Natural killer cell (primary cell): ENCODE measurements at places on chromosomes 5 and 9. TPM values are rescaled to one million over a fixed set of nuclear protein-coding genes. Genes with fewer than 3 reads are reported as not detected.

- no peaks in the 10 kb centered on the region for H3K4me1 ChIP-seq
- H3K36me3 ChIP-seq, result no peaks in the 10 kb centered on the region
- H3K27me3 ChIP-seq, result no peaks in the 10 kb centered on the region
- H3K27ac ChIP-seq, result no peak overlapping the region
- DNase-seq, result no peak
Observed at GRCh38 chr5:178384816-178385495, 152.4 kb upstream of the PHYKPL start.

DNA sequence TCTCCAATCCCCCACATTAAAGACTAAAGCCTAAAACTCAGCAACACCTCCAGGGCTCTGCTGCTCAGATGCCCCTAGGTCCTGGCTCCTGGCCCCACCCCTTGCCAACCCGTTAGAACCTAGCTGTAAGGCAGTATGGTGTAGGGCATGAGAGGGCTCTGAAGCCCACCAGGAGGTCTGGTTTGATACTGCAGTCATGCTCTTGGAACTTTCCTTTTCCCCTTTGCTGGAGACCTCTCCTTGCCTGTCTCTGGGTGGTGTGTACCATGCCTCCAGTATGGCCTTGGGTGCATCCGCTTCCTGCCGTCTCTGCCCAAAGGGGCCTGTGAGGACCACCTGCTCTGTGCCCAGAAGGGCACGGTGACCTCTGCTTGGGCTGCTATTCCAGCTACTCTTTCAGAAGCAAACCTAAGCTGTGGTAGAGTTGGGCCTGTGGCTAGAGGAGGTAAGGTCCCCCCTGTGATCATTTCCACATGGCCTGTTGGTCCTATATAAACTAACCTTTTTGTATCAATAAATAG is 3.5 kb downstream of the TENT4A start:
- peaks cover 38% of the 10 kb centered on the region for H3K4me1 ChIP-seq
- no peaks in the 10 kb centered on the region for H3K27me3 ChIP-seq
- no peaks in the 10 kb centered on the region for H3K36me3 ChIP-seq
- DNase-seq, result no peak

The HOMER1 gene
- 4.3 TPM for total RNA-seq

DNA sequence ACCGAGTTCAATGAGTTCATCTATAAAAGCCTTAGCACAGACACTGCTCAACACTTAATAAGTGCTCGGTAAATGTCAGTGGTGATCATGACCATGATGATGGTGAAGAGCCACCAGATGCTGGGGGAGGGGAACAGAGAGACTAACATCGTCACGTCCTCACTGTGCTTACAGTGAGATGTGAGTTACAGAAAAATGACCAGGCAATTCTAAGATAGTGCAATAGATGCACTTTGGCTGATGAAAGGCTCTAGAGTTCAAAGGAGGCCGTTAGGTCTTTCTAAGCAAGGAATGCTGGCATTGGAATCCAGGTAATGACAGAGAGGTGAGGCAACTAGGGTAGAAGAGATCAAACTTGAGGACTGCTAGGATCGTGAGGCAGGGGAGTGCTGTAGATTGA is 36.7 kb downstream of the ARL15 start:
- no peaks in the 10 kb centered on the region for H3K27me3 ChIP-seq
- H3K4me1 ChIP-seq, result no peaks in the 10 kb centered on the region
- DNase-seq, result no peak
- no peaks in the 10 kb centered on the region for H3K36me3 ChIP-seq
- no peak overlapping the region for H3K4me3 ChIP-seq

DNA sequence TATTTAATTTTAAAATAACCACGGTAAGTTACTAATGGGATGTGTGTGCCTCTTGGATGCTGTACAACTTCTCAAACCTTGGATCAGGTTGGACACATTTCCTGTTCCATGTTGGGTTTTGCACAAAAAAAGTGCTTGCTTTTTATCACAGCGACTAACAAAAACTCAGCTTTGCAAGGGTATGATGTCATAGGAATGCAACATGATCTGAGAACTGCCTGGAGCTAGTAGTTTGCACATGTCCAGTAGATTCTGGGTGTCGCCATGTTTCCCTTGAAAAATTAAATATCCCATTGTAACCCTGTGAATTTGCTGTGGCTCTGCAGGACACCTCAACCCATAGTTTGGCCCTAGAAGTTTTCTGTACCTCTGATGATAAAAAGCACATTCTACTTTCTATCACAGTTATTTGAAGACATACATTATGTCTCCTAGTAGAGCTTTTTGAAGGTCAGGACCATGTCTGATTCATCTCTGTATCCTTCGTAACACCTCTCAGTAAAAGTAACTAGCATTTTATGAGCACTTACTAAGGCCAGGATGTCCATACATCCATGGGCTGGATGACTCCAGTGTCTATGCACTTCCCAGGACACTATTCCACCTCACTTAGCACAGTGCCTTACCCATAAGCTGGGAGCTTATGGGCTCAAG is 11.5 kb upstream of the FRMPD1 start:
- no peak overlapping the region for H3K27ac ChIP-seq
- DNase-seq, result no peak

GRCh38 chr5:179793468-179794139 is at the start of gene LTC4S:
Gene LTC4S, plus strand, starts transcription at chr5:179793986. Its CDS starts 95 bp downstream, at chr5:179794081.
- no peak within 1 kb of the TSS for H3K4me3 ChIP-seq
- H3K4me1 ChIP-seq, result peaks cover 44% of the 10 kb centered on the region
- peak within 1 kb of the TSS; percentile 6 for H3K27ac ChIP-seq
- H3K36me3 ChIP-seq, result peaks cover 5% of the 10 kb centered on the region
- DNase-seq, result peak; percentile 79
- H3K27me3 ChIP-seq, result no peaks in the 10 kb centered on the region

DNA sequence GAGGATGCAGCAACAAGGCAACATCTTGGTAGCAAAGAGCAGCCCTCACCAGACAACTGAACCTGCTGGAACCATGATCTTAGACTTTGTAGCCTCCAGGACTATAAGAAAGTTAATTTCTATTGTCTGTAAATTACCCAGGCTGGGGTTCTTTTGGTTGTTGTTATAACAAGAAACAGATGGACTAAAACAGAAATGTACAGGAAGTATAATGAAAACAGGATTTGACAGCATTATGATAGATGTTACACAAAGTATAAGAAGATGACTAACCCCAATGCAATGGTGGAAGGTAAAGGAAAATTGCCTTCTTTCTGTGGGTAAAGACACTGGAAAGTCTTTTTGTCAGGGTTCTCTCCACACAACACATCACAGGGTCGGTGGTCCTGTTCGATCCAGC is 204.2 kb downstream of the SGCD start:
- no peaks in the 10 kb centered on the region for H3K27me3 ChIP-seq
- H3K4me1 ChIP-seq, result no peaks in the 10 kb centered on the region
- no peak overlapping the region for H3K27ac ChIP-seq
- H3K36me3 ChIP-seq, result no peaks in the 10 kb centered on the region
- no peak overlapping the region for H3K4me3 ChIP-seq
- DNase-seq, result no peak

The PCDHGA10 gene
- total RNA-seq, result 2.6 TPM

DNA sequence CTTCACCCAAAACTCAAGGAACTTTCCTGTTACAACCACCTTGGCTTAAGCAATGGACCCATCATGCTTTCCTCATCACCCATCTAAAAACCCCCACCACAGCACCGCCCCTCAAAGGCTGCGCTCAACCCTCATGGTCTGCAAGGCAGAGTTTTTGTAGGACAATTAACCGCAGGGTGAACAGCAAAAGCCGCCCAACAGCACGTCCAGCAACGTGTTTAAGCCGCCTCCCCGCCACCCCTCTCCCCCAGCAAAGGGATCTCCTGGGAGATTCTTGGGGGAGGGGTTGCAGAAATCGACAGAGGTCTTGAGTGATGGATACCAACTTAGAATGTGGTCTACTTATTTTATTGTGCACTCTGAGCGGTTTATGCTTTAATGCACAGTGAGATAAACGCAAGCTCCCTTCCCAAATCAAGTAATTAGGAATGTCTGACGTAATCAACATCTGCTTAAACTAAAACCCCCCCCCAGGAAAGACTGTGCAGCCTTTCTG is 1.9 kb downstream of the ROR2 start:
- H3K36me3 ChIP-seq, result no peaks in the 10 kb centered on the region
- peaks cover 34% of the 10 kb centered on the region for H3K27me3 ChIP-seq
- DNase-seq, result no peak
- peaks cover 11% of the 10 kb centered on the region for H3K4me1 ChIP-seq
- no peak overlapping the region for H3K4me3 ChIP-seq

- peaks cover 9% of the 10 kb centered on the region for H3K27me3 ChIP-seq
- no peak for DNase-seq
- H3K4me1 ChIP-seq, result peaks cover 12% of the 10 kb centered on the region
- H3K4me3 ChIP-seq, result no peak overlapping the region
Observed at GRCh38 chr9:3177146-3177761, 333.4 kb upstream of the PUM3 start.

DNA sequence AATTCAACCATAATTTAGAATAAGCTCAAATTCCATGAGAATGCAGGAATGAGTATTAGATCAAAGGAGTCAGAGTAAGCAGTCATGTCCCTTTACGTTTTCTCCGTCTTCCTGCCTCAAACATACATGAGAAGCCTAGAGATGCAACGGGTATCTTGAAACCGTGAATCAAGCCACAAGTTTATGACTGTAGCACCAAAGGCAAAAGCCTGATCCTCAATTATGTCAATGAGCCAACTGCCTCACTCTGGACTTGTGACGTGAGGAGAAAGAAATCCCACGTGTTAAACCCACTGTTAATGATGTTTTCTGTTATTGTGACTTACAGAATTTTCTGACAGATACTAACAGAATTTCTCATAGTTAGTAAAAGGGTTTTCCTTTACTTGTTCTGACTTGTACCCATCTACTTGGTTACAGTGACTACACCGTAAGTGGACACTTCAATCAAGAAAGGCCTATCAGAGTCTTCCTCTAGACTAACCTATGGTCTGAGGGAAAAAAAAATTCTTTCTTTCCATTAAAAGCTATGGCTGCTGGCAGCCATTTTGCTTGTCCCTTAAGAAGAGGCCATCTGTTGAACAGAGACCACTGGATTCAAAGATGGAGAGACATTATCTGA is 35.3 kb upstream of the HK3 start:
- H3K4me3 ChIP-seq, result no peak overlapping the region
- H3K27ac ChIP-seq, result no peak overlapping the region
- peaks cover 30% of the 10 kb centered on the region for H3K36me3 ChIP-seq
- DNase-seq, result no peak
- no peaks in the 10 kb centered on the region for H3K4me1 ChIP-seq

DNA sequence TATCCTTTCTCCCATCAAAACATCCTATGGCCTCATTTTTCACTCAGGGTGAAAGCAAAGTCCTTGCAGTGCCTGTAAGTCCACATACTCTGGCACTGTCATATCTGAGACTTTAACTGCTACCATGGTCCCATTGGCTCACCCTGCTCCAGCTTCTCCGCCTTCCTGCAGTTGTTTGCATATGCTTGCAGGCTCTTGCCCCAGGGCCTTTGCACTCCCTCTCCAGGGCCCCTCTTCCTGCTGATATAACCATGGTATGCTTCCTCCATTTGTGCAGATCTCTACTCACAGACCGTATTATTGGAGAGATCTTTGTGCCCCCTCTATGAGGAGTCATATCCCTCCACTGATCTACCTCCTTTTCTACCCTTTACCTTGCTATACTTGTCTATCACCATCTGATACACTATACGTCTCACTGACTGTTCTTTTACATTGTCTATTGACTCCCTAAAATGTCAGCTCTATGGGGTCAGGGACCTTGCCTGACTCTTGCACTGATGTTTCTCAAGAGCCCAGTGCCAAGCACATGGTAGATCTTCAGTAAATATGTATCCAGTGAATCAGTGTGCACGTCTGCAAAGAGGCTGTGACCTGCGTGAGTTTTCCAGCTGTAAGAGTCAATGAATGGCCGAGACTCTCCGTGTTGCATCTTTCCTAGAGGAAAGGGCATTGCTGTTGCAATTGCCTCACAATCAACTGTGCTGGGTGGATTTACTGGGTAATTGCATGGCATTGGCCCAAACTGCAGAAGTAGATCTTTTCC is 81.7 kb upstream of the CPEB4 start:
- no peaks in the 10 kb centered on the region for H3K36me3 ChIP-seq
- H3K27me3 ChIP-seq, result no peaks in the 10 kb centered on the region
- no peak for DNase-seq
- no peak overlapping the region for H3K4me3 ChIP-seq

The HSD17B3 gene
- total RNA-seq, result 0.68 TPM

- no peak overlapping the region for H3K4me3 ChIP-seq
- H3K27me3 ChIP-seq, result peaks cover 2% of the 10 kb centered on the region
- H3K4me1 ChIP-seq, result no peaks in the 10 kb centered on the region
Observed at GRCh38 chr5:1029282-1029944, 20.8 kb downstream of the NKD2 start.

GRCh38 chr5:110512266-110512665 is 214.2 kb downstream of the TMEM232 start:
- H3K36me3 ChIP-seq, result no peaks in the 10 kb centered on the region
- no peaks in the 10 kb centered on the region for H3K27me3 ChIP-seq
- H3K4me3 ChIP-seq, result no peak overlapping the region
- DNase-seq, result no peak

DNA sequence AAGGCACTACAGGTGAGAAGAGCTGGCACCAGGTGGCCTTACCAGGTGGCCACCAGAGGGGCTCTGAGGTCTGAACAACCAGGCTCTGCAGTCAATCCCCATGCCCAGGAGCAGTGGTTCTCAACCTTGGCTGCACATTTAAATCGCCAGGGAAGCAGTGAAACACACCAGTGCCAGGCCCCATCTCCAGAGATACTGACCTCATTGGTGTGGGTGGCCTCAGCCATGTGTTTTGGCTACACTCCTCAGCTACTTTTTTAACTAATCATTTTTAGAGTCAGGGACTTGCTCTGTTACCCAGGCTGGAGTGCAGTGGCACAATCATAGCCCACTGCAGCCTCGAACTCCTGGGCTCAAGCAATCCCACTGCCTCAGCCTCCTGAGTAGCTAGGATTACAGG is 56.0 kb downstream of the GABBR2 start:
- no peak for DNase-seq
- H3K4me3 ChIP-seq, result no peak overlapping the region
- H3K27ac ChIP-seq, result no peak overlapping the region
- no peaks in the 10 kb centered on the region for H3K27me3 ChIP-seq
- H3K36me3 ChIP-seq, result no peaks in the 10 kb centered on the region
- no peaks in the 10 kb centered on the region for H3K4me1 ChIP-seq

GRCh38 chr9:132644251-132644650 is 25.5 kb downstream of the DDX31 start:
- H3K4me3 ChIP-seq, result no peak overlapping the region
- H3K36me3 ChIP-seq, result peaks cover 88% of the 10 kb centered on the region
- no peaks in the 10 kb centered on the region for H3K4me1 ChIP-seq
- no peak overlapping the region for H3K27ac ChIP-seq

GRCh38 chr5:109852371-109853155 is 162.8 kb downstream of the MAN2A1 start:
- DNase-seq, result peak; percentile 35
- H3K27me3 ChIP-seq, result no peaks in the 10 kb centered on the region
- peaks cover 22% of the 10 kb centered on the region for H3K36me3 ChIP-seq
- H3K4me1 ChIP-seq, result peaks cover 18% of the 10 kb centered on the region
- no peak overlapping the region for H3K4me3 ChIP-seq

- no peaks in the 10 kb centered on the region for H3K27me3 ChIP-seq
- no peak for DNase-seq
- no peak overlapping the region for H3K4me3 ChIP-seq
- no peak overlapping the region for H3K27ac ChIP-seq
- peaks cover 28% of the 10 kb centered on the region for H3K4me1 ChIP-seq
Observed at GRCh38 chr5:76497065-76497460, 94.0 kb downstream of the IQGAP2 start.

The GPR150 gene
- 0.63 TPM for total RNA-seq

The RCL1 gene
- 18.1 TPM for total RNA-seq

The ARHGEF37 gene
- total RNA-seq, result not detected

The OTULINL gene
- 33.0 TPM for total RNA-seq

The RALGPS1 gene
- 11.9 TPM for total RNA-seq

The CFAP90 gene
- total RNA-seq, result not detected

The BDP1 gene
- total RNA-seq, result 45.8 TPM

GRCh38 chr5:133995883-133996563 is 8.8 kb downstream of the VDAC1 start:
- no peak overlapping the region for H3K4me3 ChIP-seq
- DNase-seq, result no peak
- no peak overlapping the region for H3K27ac ChIP-seq
- peaks cover 5% of the 10 kb centered on the region for H3K36me3 ChIP-seq
- H3K27me3 ChIP-seq, result no peaks in the 10 kb centered on the region
- H3K4me1 ChIP-seq, result peaks cover 16% of the 10 kb centered on the region
